ENCODE measurements at places on chromosomes 4 and X.

DNA sequence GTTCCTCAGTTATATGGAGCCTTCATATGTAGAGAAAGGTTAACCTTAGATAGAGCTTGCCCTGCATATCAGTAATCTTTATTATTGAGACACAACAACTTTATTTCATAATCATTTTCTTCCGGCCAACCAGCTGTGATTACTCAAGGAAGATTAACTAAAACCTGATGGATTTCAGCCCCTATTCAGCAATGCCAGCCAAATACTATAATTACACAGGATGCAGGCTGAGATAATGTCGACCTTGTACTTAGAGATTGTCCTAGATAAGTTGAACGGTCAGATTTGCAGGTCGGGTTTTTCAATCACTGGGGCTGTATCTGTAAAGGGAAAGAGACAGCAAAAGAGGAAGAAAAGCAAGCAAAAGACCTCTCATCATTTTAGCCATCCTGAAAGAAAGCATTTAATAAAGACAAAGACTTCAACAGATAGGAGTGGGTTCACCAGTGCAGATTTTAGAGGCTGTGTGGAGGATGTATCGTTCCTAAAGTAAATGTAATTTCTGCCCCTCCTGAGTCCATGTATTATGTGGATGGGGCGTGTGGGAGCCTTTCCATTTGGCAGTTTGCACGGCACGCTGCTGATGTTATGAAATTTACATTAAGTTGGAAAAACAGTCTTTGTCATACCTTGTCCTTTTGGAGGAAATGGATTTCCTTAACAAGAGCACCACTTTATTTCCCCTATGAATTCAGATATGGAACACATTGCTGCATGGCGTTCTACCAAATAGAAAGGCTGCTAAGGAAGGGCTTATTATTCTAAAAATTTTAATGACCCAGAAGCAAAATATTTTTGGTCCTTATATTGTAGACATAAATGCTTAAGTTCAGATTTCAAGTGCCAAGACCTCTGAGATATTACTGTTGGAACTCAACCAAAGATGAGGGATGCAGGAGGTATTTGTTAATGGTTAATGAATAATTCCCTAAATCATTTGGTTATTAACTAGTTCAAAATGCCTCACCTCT lies 496.7 kb downstream of the SPRY1 start:
- no peak for DNase-seq

- DNase-seq = no peak
These were observed 23.4 kb downstream of the FBXW7 start for GRCh38 chr4:152512483-152512882.

DNA sequence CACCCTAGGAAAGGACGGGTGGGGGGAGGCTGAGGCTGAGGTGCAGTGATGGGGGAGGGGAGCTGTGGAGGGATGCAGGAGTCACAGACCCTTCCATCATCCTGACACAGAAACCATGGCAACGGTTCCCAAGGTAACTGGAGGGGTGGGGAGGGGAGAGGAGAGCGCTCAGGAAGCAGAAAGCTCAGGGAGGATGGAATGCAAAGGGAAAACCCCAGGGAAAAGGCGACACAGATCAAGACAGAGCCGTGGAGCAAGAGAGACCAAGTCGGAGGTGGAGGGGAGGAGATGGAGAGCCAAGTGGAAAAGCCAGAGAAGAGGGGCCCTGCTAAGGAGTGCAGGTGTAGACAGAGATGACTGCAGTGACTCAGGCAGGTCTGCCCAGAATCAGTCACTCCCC lies 14.5 kb downstream of the L1CAM start:
- DNase-seq = no peak

- no peak for DNase-seq
These were observed 27.1 kb upstream of the XK start for GRCh38 chrX:37658343-37659030.

DNA sequence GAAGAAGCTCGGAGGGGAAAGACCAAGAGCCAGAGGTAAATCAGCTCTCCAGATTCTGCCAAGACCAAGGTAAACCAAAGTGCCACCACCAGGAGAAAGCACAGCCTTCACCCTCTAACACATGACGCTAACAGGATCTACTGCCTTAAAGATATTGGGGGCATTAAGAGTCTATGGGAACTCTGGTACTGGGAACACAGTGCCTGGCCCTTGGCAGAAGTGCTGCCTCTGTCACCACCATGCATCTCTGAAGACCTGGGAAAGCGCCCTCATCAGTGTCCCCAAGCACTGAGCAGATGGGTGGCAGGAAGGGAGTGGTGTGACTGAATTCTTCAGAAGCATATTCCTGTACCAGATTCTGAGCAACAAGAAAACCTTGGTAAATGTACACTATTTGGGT lies 1.3 kb downstream of the QDPR start:
- no peak for DNase-seq

DNA sequence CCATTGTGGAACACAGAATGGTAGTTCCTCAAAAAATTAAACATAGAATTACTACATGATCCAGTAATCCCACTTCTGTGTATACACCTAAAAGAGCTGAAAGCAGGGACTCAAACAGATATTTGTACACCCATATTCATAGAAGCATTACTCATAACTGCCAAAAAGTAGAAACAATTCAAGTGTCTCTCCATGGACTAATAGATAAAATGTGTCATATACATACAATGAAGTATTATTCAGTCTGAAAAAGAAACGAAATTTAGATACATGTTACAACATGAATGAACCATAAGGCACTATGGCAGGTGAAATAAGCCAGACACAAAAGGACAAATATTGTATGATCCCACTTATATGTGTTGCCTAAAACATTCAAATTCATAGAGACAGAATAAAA lies 145.1 kb downstream of the ANTXR2 start:
- no peak for DNase-seq

DNA sequence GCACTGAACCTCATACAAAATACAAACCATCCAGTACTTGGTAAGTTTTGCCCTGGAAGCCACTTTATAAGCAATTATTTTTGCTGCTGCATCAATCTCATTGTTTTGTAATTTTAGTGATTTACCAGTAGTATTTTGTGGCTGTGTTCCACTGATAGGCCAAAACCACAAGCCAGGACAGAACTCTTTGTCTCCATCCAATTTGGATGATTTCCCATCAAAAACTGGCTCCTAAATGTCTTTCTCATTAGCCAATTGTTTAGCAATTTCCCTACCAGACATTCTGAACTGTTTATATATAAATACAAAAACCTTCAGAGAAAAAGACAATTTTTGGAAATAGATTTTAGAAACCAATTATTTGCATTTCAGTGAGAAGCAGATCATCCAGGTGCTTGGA lies 4.4 kb downstream of the GSPT2 start:
- DNase-seq = no peak

GRCh38 chr4:70914631-70915030 lies 12.5 kb downstream of the MOB1B start:
- no peak for DNase-seq

DNA sequence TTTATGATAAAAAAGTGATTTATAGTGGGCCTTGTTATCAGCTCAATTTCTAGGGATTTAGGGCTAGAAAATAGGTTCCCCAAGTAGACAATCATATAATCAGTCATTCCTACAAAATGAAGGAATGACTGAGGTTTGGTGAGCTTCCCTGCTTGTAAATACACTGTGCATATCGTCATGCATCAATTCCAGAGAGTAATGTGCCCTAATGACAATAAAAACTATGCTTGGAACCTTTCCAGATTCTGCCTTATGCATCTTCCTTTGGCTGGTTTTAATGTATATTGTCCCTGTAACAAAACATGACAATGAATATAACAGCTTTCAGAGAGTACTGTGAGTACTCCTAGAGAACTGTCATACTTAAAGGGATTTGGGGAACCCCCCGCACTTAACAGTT lies 1310.9 kb downstream of the PCDH7 start:
- no peak for DNase-seq

All from progenitor cell of endocrine pancreas (in vitro differentiated cells).